ENCODE measurements at places on chromosomes 7 and 10. TPM values are rescaled to one million over a fixed set of nuclear protein-coding genes. Genes with fewer than 3 reads are reported as not detected.

COBL gene
- total RNA-seq: not detected

DNA sequence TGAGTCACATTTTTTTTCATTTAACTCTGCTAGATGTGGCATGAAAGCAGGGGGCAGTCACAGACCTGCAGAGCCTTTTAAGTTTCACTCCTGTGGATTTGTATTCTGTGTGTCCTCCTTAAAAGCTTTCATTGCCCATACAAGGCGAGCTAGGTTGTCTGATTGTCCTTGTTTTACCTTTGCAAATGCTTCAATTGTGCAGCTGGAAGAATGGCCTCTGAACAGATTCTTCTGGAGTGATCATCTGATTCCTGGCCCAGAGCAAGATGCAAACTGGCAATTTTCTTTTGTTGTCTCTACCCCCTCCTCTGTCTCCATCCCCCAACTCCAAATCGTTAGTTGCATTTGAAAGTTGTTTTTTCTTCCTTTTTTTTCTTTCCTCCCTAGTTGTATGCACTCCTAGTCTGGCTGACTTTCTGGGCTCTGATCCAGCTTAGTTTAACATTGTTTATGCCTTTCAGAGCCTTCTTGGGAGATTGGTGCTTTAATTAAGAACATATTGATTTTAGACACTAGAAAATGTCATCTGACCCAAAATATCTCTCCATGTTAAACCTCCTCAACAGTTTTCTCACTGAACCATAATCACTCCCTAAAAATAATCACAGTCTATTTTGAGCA lies 150.2 kb downstream of the REEP3 start:
- H3K4me3 ChIP-seq: no peak overlapping the region
- no peaks in the 10 kb centered on the region for H3K36me3 ChIP-seq
- H3K27ac ChIP-seq: no peak overlapping the region
- peaks cover 16% of the 10 kb centered on the region for H3K27me3 ChIP-seq

DNA sequence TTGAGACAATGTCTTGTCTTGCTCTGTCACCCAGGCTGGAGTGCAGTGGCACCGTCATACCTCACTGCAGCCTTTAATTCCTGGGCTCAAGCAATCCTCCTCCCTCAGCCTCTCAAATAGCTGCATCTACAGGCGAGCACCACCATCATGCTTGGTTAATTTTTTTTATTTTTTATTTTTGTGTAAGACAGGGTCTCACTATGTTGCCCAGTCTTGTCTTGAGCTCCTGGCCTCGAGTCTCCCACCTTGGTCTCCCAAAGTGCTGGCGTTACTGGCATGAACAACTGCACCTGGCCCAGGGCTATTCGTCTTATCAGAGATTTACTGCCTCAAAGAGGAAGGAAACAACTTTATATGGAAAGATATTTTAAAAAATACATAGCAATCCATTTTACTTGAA lies 102.8 kb upstream of the NUPR2 start:
- no peaks in the 10 kb centered on the region for H3K27me3 ChIP-seq
- H3K36me3 ChIP-seq: no peaks in the 10 kb centered on the region
- DNase-seq: no peak
- H3K27ac ChIP-seq: no peak overlapping the region
- no peak overlapping the region for H3K4me3 ChIP-seq

DNA sequence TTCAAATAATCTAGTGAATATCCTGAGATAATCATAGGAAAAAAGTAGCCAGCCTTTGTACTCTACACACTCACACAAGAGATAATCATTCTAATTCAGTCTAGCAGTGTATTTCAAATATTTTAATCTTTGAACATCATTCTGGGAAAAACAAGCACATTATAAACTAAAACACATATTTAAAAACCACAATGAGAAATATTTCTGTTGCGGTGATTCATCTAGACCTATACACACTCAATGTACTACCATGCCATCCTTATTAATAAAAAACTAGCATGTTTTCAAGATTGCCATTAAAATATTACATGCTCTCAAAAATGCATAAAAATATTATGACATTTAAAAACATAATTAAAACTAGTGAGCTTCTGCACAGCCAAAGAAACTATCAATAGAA lies 11.8 kb downstream of the COG5 start:
- no peaks in the 10 kb centered on the region for H3K27me3 ChIP-seq
- no peak overlapping the region for H3K4me3 ChIP-seq
- DNase-seq: no peak
- no peak overlapping the region for H3K27ac ChIP-seq
- peaks cover 58% of the 10 kb centered on the region for H3K36me3 ChIP-seq

Measured in activated naive CD8-positive, alpha-beta T cell treated with anti-CD3 and anti-CD28 coated beads, Interleukin-2, amount 10 ng/mL, durations not matched to agents 7 days and 5 days (primary cell).